ENCODE measurements at places on chromosomes 7 and 10.

GRCh38 chr10:80204677-80205476 is 460 bp downstream of the ANXA11 start:
- peak; percentile 74 for DNase-seq

GRCh38 chr10:32954080-32954479 is 4.0 kb downstream of the ITGB1 start:
- no peak for DNase-seq

DNA sequence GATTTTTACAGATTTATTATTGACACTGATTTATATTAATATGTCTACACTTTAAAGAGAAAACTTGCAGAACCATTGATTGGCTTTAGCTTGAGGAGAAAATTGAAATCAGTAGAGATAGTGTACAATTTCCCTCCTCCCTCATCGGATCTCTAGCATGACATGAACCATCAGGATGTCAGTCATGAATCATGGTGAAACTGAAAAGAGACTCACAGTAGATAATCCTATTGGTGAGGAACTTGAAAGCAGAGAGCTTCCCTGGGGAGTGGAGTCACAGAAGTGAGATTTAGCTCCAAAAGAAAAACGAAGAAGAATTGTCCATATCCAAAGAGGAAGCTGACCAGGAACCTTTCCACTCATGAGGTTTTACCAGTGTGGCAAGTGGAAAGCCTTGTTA is 346.8 kb downstream of the ABCA13 start:
- no peak for DNase-seq

GRCh38 chr10:29254123-29255046 is 34.5 kb upstream of the LYZL1 start:
- no peak for DNase-seq

DNA sequence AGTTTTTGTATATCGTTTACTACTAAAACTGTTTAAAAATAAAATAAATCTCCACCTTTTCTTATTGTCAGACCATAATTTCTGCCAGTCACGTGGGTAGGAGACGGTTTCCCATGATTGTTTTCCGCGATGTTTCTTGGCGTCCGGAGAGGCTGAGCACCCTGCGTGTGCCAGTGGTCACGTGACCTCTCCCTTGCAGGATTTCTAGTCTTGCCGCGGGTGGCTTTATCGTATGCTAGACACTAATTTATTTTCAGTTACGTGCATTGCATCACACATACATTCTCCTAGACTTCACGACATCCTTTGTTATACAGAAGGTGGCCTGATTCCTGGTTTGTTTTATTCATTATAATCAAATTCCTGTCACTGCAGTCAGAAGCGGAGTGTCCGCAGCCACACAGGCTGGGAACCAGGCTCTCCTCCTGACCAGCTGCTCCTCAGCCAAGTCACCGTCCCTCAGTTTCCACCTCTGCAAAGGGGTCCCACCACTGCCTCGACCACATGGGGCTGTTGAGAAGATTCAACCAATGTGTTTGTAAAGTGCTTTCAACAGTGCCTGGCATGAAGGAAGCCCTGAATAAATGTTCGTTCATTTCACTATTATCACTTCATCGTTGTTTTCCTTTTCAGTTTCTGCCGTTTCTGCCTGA is 203.2 kb upstream of the PPP2R2D start:
- DNase-seq: no peak

- no peak for DNase-seq
Measured at GRCh38 chr7:142754681-142755575, 5.7 kb downstream of the PRSS1 start.

- no peak for DNase-seq
Measured at GRCh38 chr7:14305233-14305866, 315.9 kb upstream of the ETV1 start.

GRCh38 chr10:87093632-87094372 is 841 bp downstream of the GLUD1 start:
- DNase-seq: peak; percentile 82

GRCh38 chr10:22986771-22987542 is 59.1 kb downstream of the ARMC3 start:
- DNase-seq: no peak
